ENCODE measurements at places on chromosomes 7 and 10.

- DNase-seq = no peak
Observed at GRCh38 chr10:24370877-24371276, 161.9 kb downstream of the KIAA1217 start.

DNA sequence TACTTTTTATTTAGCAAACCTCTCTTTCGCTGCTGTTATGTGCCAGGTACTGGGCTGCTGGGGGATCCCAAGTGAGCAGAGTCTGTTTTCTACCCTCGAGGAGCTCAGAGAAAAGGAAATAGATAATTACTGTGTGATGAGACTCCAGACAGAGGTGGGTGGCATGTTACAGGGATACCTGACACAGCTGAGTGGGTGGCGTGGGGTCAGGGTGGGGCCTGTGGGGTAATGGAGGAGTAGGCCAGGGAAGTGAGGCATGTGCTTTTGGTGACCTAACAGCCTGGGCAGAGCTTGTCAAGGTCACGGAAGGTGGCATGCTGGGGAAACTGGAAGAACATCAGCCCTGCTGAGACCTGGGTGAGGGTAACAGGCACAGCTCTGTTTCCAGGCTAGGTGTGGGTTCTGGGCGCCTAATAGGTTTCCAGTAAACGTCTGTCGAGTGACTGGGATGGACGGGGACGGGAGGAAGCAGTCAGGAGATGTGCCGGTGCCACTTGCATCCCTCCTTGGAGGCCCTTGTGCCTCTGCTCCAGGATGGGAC lies 36.5 kb upstream of the MMD2 start:
- DNase-seq = no peak

DNA sequence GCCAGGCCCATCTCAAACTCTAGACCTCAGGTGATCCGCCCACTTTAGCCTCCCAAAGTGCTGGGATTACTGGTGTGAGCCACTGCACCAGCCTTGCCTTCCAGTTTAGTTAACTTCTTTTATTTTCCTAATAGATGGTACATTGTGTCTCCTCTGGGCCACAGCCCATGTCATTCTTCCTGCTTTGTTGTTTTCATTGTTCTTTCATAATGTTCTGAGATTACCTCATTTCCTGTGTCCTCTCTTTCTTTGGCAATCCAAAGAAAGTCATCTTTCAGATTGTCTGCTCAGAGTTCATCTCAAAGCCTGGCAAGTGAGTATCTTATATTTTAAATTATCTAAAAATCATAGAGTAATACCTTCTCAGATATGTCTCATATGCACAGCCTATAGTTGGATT lies at the start of gene OLAH:
Gene OLAH, plus strand, starts transcription at position 270 of the 400 bp plus-strand sequence. CDS start 3,346 bp downstream, outside the sequence.
- DNase-seq = no peak

DNA sequence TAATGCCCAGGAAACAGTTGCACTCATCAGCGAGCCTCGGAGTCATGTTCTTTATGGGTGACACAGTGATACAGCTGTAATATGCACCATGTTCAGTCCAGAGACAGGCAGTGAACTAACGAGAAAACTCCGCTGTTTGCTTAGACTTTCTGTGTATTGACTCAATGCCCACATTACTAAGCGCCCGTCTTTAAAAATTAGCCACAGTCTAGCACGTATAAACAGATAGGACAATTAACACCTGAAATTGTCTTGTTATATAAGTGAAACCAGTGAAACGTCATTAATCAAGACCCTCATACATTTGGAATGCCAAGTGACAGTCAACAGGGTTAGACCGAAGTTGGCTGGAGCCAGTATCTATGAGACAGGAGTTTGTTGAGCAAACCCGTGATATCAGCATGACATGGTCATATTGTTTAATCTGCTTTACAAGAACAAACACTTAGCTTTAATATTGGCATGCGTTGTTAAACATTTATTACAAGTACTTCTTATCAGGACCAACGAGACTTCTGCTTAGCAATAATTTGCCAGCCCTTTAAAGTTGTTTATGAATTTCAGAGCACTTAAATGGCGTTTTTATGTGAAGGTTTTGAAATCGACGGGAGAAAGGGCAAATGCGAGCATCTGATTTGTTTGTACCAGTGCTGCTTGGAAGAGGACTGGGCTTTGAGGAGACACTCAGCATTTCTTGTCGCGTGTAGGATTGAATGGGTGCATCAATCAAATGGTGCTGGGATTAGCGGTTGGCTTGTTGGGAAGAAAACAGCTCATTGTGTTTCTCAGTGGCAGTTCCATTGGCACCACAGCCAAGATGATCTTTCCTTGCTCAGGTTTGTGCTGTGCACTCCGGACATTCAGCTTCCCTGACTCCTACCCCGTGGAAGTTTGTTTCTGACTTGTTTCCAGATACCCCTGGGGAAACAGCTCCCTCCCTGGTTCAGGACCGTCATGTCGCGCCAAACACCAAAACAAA lies 56.3 kb downstream of the CAMK1D start:
- no peak for DNase-seq

GRCh38 chr7:108063520-108063933 lies 60.6 kb upstream of the LAMB1 start:
- DNase-seq = no peak

DNA sequence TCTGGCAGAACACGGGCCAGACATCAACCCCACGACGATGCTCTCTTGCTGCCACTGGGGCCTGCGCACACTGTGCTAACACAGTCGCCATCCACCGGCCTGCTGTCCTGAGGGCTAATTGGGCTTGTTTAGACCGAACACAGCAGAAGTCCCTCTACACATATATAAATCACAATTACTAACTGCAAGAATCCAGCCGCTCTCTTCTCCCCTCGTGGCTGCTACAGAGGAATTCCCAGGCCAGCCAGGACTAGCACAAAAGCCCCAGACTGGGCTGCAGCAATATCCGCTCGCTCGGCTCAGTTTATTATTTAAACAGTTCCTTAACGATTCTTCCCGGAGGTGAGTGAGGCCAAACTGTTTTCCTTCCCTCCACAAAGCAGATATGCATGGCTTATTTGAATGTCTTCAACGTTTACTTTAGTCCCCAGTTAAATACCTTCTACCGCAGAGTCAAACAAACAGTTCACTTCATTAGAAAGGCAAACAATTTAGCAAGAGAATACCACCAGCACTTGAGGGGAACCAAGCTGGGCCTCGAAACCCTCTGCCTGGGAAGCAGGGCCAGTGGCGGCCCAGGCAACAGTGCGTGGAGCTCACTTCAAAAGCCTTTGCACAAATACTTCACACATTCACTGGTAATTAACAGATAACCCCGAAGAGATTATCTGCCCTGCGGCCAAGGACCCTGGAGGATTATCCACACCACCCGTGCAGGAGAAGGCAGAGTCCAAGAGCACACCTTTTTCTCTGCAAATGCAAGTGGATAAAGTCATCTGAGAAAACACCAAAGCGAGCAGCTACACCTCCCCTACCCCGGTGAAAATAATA lies 145.3 kb downstream of the GLI3 start:
- no peak for DNase-seq

DNA sequence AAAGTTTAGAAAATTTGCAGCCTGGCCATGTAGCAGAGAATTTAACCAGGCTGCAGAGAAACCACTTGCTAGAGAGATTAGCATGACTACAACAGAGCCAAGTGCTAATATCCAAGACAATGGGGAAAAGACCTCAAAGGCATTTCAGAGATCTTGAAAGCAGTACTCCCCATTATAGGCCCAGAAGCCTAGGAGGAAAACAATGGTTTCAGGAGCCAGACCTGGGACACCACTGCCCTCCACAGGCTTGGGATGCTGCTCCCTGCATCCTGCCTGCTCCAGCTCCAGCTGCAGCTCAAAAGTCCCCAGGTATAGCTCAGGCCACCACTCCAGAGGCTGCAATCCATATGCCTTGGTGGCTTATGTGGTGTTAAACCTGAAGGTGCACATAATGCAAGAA lies 101.5 kb upstream of the TMEM72 start:
- peak; percentile 56 for DNase-seq

- DNase-seq = no peak
Observed at GRCh38 chr10:24869354-24870015, 82.9 kb downstream of the PRTFDC1 start.

DNA sequence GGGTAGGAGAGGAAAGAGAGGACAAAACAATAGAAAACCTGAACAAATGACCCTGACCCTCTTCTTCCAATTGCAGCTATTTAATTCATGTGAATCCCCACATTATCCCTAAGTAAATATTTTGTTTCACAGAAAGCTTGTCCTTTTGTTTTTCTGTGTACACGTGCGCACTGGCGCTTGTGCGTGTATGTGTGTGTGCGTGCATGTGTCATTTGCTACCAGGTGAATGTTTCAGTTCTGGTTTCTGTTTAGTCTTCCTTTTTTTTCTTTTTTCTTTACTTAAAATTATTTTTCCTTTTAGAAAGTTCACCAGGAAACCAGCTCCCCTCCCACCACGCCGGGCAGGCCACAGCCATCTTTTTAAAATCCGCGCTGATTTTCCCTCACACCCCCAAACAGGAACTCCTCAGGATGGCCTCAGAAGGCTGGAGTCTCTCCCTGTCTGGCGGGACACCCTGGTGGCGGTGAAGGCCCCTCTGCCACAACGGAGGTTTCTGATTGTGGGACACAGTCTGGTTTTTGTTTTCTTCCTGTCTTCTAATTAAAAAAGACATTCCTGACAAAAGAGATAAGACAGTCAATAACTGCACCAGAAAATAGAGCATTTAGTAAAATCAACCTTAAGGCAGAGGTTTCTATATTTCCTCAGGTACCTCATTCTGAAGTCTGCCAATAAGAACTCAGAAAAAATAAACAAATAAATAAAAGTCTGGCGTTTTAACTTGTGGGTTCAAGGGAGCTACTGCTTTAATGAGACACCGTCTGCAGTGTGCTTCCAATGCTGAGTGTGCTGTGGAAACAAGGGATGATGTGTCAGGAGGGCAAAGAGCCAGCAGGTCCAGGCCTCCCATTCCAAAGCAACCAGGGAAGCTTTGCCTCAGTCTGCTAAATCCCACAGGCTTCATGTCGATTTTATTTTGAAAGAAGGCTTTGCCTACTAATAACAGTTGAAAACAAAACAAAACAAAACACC lies 17.4 kb downstream of the IRF5 start:
- DNase-seq = peak; percentile 89

GRCh38 chr10:99859585-99859984 lies 77.1 kb downstream of the ABCC2 start:
- DNase-seq = no peak

GRCh38 chr10:7239312-7239985 lies 171.4 kb downstream of the SFMBT2 start:
- DNase-seq = no peak

DNA sequence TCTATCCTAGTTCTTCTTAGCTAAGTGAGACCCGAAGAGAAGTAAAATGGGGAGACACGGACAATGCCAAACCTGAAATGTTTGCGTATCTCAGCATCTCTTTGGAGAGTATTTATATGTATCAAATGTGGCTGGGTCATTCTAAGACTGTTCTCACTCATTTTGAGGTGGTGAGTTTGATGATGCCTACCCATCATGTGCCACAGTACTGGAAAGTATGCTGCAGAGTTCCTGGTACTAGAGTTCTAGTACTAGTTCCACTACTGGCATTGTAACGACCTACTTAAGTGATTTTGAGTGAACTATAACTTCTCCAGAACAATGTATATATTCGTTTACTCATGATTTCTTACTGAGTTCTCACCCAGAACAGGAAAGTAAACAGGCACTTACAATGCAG lies 41.9 kb downstream of the ARMC3 start:
- DNase-seq = no peak

DNA sequence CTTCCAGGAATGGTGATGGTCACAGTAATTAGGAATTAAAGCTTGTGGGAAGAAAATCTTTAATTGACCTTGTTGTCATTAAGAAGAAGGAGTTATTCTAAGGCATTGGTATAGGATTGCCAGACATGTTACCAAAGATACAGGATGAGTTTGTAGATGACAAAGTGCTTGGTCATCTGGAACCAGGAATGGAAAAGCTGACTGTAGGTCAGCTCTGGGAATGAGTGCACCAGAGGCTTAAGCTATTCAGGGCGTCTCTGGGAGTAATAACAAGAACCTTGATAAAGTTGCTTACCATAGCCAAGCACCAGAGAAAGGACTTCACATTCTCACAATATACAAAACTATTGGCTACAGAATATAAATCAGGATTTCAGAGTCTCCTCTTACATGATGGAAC lies 89.0 kb downstream of the PHTF2 start:
- DNase-seq = peak; percentile 73

GRCh38 chr7:41027428-41028115 lies 675.3 kb downstream of the INHBA start:
- peak; percentile 89 for DNase-seq

GRCh38 chr7:44071726-44072363 lies 6.5 kb upstream of the PGAM2 start:
- DNase-seq = no peak

DNA sequence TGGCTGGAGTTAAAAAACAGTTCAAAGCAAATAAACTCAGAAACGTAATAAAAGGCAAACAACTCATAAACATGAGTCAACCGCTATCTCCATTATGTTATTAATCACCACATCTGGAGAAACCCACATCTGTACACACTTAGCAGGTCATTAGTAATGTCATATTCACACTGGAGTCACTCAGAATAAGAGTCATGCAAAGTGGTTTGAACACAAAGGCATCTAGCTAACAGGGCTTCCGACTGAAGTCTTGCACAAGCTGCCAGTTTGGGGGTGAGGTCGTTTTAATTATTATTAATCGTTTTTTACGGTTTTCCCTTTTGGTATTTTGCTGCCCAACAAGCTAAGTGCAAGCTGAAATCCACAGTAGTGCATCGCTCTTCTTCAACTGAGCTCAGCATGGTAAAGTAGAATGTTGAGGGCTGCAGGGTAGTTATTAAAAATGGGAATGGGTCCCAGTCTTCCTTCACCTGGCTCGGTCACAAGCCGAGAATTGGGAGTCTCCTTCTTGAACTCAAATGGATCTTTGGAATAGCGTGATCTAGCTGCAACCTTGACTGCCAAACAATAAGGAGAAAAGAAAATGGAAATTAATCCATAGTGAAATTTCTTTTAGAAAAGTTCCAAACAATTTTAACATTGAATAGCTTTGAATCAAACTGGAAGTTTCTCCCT lies 663.5 kb downstream of the KCNMA1 start:
- peak; percentile 60 for DNase-seq

- DNase-seq = no peak
Observed at GRCh38 chr10:5951167-5951711, 26.1 kb downstream of the IL15RA start.

GRCh38 chr10:6050801-6051445 lies 11.2 kb downstream of the IL2RA start:
- peak; percentile 60 for DNase-seq

GRCh38 chr10:92695679-92696605 lies 6.2 kb downstream of the HHEX start:
- peak; percentile 81 for DNase-seq

DNA sequence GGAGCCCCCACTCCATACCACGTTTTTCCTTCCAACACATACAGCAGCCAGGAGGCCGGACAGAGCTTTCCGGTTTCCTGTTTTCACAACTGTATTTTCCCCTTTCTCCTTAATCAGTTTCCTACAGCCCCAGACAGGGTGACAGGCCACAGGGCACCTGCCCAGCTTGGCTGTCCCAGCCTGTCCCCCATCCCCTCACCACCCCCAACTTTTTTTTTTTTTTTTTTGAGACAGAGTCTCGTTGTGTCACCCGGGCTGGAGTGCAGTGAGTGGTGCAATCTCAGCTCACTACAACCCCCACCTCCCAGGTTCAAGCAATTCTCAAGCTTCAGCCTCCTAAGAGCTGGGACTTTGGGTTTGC lies 10.3 kb upstream of the HSPB1 start:
- DNase-seq = no peak

GRCh38 chr7:101390901-101391301 lies 28.2 kb downstream of the COL26A1 start:
- peak; percentile 28 for DNase-seq

- DNase-seq = no peak
Observed at GRCh38 chr10:64515970-64516699, 994.9 kb downstream of the REEP3 start.

Measured in GM03348 (cell line).